ENCODE measurements at places on chromosomes 1 and 21.

DNA sequence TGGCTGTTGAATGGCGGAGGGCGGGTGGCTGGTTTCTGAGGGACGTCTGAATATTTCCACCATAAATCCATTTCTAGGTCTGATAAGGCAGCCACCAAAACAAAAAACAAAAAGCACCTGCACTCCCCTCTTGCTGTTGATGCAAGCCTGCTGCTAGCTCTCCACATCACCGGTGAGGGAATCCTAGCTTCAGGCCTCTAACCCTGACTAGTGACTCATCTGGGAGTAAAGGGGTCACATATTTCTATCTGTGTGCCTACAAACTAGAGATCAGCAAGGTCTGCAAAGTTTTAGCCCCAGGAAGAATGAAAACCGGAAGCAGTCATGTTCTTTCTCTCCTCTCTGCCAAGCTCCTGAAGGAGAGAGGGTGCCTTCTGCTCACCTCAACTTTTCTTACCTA lies 10.3 kb upstream of the ERMAP start:
- no peak for DNase-seq

GRCh38 chr1:167659450-167659849 lies 29.4 kb downstream of the RCSD1 start:
- DNase-seq = no peak

GRCh38 chr1:39833621-39834385 lies 45.1 kb upstream of the BMP8B start:
- DNase-seq = no peak

- DNase-seq = no peak
Measured at GRCh38 chr1:211468595-211468994, 23.4 kb downstream of the RD3 start.

DNA sequence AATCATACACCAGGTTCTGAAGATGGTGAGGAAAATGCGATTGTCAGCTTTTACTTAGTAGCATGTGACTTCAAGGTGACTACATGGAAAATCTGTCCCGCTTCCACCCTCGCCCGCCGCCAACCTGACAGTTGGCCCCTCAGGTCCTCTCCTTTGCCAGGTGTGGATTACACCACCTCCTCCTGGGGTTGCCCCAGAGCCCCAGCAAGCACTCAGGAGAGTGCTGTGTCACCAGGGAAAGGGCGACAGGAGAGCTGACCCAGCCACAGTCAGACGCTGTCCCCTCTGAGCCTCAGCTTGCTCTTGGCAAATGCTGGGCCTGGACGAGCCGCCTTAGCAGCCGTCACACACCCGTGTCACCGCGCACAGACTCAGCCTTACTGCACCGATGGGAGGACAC lies 17.9 kb downstream of the PTTG1IP start:
- DNase-seq = no peak

- no peak for DNase-seq
Measured at GRCh38 chr1:94828251-94828650, 8.1 kb downstream of the SLC44A3 start.

DNA sequence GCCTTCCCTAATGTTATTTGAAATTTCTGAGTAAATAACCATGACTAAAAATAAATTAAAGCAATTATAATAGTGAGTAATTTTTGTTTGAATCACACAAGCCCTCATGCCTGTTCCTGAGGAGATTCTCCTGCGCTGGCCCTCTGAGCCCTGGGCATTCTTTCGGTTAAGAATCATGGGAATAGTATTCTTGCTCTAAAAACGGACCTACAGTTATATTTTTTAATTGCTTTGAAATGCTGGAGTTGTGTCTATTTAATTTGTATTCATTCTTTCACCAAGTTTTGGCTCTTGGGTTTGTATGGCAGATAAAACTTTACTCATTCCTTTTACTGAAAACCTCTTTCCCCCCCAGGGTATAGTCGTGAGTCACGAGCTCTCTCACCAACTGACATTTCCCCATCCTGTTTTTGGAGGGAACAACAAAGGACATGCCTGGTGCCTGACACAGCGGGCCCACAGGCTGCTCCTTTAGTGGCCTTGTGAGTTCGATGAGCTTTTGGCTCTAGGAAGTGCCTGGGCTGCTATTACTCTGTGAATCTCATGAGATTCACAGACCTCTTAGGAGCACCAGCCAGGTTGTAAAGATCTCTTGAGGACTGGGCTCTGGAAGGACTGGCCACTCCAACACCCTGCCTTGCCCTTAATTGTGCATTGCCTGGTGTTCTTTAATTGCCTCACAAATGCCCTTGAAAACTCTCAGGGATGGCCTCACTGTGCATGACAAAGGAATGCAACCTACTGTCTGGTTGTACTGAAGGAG lies 58.6 kb downstream of the DDR2 start:
- DNase-seq = no peak

DNA sequence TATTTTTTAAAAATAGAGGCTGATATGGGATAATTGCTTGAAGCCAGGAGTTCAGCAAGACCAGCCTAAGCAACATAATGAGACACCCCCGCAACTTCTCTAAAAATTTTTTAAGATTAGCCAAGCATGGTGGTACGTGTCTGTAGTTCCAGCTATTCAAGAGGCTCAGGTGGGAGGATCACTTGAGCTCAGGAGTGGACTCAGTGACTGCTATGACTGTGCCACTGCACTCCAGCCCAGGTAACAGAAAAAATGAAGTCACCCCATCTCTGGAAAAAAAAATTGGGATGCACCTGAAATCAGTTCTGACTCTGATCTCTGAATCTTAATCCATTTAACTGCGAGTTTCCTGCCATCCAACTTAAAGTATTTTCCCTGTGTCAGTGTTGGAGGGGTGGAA lies 124.2 kb downstream of the MRPS6 start:
- no peak for DNase-seq

DNA sequence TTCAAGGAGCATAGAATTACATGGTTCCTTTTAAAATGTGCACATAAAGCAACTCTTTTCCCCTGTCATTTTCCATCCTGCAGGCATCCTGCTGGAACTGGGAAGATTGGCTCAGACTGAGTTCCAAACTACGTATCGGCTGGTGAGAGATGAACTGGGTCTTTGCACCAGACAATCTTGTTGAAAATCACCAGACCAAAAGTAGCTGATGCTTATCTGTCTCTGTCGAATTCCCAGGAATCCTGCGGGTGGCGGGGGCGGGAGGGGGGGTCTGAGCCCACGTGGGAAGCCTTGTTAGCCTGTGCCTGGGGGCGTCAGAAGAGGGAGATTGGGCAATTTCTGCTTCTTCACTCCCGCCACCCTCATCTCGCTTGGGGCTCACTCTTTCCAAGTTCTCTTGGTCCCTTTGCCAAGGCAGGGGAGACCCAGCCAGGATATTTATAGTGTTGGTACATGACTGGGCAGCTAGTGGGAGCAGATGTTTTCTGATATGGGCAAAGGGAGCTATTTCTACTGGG lies 90.1 kb upstream of the SLC25A33 start:
- no peak for DNase-seq

DNA sequence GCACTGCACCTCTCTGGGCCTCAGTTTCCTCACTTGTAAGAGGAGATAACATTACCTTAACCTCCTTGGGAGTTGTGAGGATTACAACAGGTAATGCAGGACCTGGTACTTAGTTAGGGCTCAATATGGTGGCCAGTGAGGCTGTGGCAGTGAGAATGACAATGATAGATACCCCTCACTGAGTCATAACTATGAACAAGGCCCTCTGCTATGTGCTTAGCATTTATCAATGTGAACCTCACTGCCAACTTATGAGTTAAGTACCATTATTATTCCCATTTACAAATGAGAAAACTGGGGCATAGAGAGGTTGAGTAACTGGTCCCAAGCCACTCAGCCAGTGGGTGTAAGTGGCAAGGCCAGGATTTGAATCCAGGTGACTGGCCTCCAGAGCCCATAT lies 64.4 kb downstream of the HMGB4 start:
- no peak for DNase-seq

DNA sequence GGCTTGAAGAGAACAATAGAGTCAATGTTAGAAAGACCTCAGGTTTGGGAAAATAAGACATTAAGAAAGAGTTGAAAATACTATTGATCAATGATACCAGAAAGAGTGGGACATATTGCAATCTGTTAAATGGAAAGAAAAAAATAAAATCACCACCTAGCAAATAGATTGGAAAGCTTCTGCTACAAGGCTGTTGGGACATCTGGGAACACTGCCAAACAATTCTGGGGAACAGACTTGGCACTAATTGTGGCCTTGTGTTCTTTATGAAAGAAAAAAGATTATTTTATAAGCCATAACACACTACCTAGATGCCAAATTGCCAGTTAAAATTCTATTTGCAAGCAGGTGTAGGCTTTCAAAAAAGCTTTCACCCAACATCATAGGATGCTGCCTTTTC lies 137.8 kb downstream of the TSEN15 start:
- no peak for DNase-seq

DNA sequence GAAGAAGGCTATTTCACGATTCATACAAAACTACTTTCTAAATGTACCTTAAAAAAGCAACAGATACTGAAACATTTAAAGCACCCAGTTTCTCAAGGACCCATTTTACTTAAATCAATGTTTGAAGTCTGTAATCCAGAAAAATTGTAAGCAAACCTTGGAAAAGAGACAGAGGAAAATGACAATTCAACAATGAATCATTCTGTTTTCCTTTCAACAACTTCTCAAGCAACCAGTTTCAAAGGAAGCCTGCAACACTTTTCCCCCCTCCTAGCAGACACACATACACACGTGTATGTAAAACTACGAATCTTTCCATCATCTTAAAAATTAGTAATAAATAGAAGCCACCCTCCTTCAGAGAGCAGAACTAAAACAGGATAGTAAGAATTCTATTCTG lies 1.2 kb downstream of the RERE start:
- no peak for DNase-seq

DNA sequence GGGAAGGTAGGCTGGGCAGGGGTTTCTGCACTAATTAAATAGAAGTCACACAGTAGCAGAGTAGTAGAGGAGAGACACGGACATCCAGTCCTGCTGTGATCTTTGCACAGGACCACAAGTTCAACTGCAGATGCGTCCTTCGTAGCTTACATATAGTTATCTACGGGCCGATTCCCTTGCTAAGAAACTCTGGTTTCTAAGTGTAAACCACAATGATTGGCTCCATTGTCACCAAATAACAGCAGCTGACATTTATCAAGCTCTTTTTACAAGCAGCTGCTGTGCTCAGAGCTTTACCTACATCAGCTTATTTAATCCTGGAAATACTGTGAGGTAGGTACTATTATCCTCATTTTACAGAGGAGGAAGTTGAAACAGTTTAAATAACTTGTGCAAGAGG lies 3.1 kb downstream of the SLC45A3 start:
- DNase-seq = no peak

DNA sequence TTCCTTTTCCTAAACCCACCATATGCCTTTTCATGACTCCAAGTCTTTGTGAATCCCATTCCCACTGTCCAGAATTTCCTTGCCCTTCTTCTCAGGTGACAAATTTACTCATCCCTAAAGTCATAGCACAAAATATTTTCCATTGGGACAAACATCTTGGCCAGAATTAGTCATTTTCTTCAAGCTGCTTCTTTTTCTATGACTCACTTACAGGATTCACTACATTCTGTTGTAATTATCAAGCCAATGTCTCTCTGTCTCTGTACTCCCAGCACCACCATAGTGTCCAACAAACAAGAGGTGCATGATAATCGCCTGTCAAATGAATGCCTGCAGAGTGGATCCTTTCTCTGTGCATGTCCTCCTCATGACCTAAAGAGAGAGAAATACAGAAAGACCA lies 37.8 kb downstream of the SGIP1 start:
- DNase-seq = no peak

DNA sequence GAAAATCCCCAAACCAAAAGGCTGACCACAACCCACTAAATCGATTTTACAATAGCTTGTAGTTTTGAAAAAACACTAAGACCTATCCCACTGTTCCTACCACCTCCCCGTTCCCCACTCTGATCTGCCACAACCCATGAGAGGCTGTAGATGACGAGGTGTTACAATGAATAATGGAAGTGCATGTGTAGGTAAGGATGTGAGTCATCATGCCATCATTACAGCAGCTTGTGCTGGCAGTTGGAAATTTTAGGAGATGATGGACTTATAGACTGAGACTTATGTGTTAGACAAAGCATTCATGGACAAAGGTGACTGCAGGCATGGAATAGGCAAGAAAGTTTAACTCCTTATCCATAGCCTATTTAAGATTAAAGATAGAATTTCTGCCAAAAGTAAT lies 184.7 kb upstream of the CACYBP start:
- no peak for DNase-seq

GRCh38 chr1:180237869-180238476 lies 7.9 kb downstream of the LHX4 start:
- DNase-seq = no peak

GRCh38 chr1:47223921-47224675 lies 7.9 kb downstream of the TAL1 start:
- no peak for DNase-seq

- no peak for DNase-seq
Measured at GRCh38 chr1:247797518-247797917, 26.4 kb downstream of the OR14A16 start.

- no peak for DNase-seq
Measured at GRCh38 chr1:159339536-159339935, 37.4 kb downstream of the FCER1A start.

DNA sequence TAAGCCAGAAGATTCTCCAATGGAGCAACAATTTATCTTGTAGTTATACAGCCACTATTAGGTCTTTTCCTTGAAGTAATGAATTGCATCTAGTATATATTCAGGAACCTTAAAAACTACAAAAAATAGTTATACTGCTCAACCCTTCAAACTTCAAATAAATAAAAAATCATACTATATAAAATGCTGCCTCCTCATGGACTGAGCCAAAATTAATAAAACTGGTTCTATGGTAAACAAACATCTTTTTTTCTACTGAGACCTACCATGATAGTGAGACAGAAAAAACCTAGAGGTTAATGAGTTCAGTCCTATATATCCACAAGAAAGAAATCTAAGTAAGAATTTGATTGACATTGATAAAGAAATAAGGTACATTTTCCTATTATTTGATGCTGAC lies 67.7 kb downstream of the GPATCH2 start:
- DNase-seq = no peak

DNA sequence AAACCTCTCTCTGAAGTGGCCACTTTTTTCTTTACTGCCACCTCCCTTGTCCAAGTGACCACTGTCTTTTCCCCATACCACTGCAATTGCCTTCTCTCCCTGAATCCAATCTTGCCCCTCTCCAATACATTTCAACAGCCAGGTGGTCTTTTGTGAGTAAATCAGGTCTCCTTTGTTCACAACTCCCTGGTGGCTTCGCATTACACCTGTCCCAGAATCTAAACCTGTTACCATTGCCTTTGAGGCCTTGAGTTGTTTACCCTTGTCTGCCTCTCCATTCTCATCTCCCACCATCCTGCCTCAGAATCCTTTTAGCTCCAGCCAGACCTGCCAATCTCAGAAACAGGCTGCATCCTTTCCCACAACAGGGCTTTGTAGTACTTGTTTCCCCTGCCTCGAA lies 21.8 kb upstream of the DYNLT5 start:
- DNase-seq = no peak
